Panc1 (cell line): ENCODE measurements at places on chromosomes 3 and 15. TPM values are rescaled to one million over a fixed set of nuclear protein-coding genes. Genes with fewer than 3 reads are reported as not detected.

DNA sequence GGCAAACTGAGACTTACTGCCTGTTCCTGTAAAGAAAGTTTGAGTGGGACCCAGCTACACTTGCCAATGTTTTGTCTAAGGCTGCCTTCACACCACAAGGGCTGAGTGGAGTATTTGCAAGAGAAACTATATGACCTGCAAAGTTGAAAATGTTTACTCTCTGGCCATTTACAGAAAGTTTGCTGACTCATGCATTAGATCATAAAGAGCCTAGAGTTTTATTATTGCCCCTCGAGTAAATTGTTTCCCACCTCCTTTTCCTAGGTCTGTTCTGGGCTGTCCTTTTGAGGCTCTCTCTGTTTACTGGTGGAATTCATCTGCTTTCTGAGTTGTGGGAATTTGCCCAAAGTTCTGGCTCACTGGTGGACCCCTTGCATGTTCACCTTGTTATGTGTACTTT lies 6.7 kb upstream of the PROK2 start:
- no peak for DNase-seq

DNA sequence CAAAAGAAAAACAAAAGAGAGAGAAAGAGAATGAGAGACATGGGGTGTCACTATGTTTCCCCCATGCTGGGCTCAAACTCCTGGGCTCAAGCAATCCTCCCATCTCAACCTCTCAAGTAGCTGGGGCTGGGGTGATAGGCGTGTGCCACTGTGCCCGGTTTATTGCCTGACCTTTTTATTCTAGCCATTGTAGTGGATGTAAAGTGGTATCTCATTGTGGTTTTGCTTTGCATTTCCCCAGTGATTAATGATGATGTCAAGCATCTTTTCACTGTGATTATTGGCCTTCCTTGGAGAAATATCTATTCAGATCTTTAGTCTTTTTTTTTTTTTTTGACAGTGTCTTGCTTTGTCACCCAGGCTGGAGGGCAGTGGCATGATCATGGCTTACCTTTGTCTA lies 37.7 kb upstream of the GK5 start:
- no peak for DNase-seq

- DNase-seq: no peak
Observed at GRCh38 chr3:170201527-170201926, 20.0 kb upstream of the PHC3 start.

- no peak for DNase-seq
Observed at GRCh38 chr15:50210462-50211157, 28.6 kb downstream of the SLC27A2 start.

GRCh38 chr3:30400926-30401325 lies 205.5 kb upstream of the TGFBR2 start:
- no peak for DNase-seq

DNA sequence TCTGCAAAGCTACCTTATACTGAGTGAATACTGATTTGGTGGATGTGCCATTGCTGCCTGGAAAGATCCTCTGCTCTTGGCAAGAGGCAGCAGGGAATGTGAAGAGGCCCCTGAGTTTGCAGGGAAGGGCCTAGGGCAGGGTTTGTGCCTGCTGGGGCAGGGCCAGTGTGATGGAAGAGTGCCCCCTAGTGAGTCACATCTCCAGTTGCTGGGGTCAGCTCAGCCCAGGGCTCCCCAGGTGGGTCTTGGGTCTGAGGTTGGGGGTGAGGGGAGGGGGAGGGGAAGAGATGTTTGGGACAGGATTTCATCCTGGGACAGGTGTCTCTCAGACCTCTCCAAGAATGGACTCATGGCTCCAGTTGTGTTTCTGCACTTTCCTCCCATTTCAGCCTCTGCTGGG lies 4.1 kb upstream of the AMOTL2 start:
- no peak for DNase-seq

DNA sequence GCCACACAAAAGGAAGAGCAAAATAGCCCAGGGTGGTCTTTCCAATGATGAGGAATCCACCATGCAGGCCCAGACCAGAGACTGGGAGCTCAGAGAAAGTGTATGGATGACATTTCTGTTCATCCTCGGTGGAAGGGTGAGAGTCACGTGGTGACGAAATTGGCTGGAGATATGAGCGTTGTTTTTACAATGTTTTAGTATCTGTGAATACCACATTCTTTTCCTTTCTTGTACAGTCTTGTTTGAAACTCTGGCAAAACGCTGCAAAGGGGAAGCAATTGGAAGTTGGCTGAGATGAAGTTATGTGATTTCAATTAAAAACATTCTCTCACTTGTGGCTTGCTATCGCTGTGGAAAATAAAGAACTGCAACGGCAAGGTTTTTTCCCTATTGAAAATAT lies 137.5 kb downstream of the MAGI1 start:
- DNase-seq: no peak

- DNase-seq: no peak
Observed at GRCh38 chr3:113730550-113730949, 15.5 kb downstream of the NAA50 start.

- no peak for DNase-seq
Observed at GRCh38 chr3:119258915-119259314, 18.2 kb upstream of the B4GALT4 start.

DNA sequence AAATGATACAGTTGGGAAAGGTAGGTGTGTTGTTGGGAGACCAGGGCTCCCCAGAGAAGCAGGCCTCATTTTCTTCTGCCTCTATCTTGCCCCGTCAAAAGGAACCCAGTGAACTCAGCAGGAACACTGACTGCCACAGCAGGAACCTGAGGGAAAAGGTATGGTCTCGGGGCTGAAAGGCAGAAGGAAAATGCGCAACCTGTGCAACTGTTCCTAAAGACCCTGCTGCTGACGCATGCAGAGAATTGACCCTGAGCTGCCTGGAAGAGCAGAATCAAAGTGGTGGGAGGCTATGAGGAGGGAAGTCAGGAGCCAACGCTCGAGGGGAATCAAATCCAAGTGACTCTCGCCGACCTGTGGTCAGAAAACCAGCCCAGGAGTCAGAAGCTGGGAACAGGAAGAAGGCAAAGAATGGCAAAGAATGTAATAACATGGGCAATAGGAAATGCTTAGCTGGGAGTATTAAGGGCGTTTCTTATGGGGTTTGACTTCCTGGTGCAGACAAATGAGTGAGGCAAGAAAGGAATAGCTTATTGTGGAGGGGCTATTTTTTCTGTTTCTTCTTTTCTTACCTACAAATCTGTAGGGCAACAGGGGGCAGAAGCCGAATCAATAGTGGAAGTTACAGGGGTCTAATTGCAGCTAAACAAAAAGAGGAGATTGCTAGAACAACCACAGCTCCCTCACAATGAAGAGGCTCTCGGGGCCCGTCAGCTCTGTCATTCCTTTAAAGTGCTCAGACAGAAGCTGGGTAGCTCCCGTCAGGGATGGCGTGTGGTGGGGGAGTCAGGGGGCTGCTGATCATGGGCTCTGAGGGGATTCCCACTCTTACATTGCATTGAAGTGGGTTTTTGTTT lies 65.4 kb upstream of the DLG1 start:
- DNase-seq: no peak

- DNase-seq: no peak
Observed at GRCh38 chr3:21954709-21955108, 203.7 kb upstream of the ZNF385D start.

- DNase-seq: no peak
Observed at GRCh38 chr15:43868406-43868805, 41.6 kb downstream of the WDR76 start.

- no peak for DNase-seq
Observed at GRCh38 chr15:88859550-88859949, 35.8 kb downstream of the HAPLN3 start.

DNA sequence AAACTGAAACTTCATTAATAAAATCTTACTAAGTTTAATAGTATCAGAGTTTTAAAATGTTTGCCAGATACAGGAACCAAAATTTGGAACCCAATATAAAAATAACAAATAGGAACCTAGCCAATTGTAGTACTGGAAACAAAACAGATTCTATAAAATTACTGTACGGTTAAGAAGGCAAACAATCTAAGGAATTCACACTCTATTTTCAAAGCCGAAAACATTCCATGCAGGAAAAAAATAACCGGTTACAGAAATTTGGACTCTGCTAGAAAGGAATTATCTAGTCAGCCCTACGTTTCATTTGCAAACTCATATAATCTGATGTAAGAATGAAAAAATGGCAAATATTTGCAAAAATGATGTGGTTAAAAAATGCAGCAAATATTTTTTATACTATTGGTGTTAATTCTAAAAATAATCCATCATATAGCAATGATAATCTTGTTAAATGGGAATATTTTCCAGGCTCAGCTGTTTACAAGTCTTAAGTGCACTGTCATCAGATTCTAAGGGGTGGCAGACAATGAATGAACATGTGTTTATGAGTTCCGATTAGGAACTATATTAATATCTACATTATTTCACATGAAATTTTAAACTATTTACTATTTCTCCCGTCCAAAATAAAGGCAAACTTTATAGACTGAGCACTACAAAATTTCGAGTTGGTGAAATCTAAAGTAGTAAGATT lies 58.1 kb downstream of the DCBLD2 start:
- DNase-seq: no peak

- no peak for DNase-seq
Observed at GRCh38 chr3:115357456-115357855, 210.4 kb upstream of the ZBTB20 start.

- no peak for DNase-seq
Observed at GRCh38 chr3:56979791-56980190, 80.7 kb upstream of the SPATA12 start.

DNA sequence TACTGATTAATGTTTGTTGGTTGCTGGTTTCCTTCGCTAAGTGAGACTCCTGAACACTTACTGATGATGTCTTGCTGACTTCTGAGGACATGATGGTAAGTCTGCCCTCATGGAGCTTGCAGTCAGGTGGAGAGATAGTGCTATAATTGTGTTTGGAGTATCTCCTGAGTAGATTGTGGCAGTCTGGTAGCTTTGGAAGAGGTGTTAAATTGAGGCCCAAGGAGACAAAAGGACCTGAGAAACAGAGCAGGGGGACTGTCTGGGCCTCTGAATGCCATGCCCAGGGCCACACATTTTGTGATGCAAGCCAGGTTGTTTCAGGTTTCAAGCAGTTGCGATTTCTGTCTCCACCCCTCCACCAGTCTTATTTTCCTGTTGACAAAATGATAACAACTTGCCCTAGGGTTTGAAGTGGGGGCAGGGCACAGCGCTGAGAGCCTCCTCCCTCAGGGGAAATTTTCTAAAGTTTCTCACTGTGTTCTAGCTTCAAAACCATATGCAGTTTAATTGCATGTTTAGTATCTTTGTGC lies 16.7 kb downstream of the SMAD3 start:
- no peak for DNase-seq

DNA sequence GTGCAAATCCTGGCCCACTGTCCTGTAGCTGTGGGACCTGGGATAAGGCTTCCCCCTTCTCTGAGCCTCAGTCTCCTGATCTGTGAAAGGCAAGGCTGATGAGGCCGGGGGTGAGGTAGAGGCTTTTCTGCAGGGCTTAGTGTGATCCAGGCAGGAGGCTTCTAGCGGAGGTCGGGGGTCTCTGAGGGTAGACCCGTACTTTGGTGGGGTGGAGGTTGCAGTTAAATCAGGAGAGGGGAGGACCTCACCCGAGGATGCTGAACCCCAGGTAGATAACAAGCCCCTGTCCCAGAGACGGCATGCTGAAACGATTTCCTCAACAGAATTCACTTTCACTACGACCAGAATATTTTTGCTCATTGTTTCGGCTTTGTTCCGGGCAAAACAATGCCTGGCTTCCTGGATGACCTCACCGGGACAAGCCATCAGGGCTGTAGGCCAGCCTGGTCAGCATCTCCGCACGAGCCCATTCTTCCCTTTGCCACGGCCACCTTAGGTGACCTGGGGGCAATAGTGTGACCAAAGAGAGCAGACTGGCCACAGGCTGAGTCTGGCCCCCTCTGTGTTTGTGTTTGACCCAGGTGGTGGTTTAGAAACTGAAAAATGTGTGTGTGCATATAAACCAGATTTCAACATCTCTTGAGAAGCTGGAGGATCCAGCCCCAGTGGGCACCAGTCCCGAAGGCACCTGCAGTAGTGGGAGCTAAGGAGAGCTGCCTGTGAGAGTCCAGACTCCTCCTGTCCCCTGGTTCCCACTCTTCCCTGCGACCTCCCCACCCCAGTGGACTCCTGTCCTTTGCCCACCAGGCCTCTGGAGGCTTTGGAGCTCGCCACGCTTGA lies 33.0 kb downstream of the SLC6A6 start:
- DNase-seq: no peak

- no peak for DNase-seq
Observed at GRCh38 chr3:8312685-8313084, 188.9 kb upstream of the LMCD1 start.

DNA sequence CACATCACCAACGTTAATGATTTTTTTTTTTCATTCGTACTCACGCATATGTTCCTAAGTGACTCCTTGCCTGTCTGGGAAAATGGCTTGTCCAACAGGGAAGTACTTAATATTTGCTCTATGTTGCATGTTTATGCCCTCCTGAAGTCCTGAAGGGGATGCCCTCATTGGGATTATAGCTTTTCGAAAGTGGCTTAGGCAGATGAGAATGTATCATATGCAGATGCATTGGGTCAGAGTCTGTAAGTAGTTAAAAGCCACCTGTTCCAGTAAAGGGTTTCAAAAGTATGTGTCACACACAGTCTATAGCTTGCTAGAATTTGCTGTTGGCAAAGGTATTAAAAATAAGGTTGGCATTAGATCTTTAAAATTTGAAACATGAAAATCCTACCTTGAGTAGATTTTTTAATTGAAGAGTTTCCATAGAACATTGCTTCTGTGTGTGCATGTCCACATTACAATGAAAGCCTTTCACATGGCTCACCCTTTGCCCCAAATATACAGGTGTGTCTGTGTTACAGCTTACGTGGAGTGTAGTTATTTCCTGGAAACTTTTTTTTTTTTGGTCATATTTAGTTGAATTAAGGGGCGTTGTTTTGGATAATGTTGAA lies 2.1 kb downstream of the ABHD17C start:
- no peak for DNase-seq

DNA sequence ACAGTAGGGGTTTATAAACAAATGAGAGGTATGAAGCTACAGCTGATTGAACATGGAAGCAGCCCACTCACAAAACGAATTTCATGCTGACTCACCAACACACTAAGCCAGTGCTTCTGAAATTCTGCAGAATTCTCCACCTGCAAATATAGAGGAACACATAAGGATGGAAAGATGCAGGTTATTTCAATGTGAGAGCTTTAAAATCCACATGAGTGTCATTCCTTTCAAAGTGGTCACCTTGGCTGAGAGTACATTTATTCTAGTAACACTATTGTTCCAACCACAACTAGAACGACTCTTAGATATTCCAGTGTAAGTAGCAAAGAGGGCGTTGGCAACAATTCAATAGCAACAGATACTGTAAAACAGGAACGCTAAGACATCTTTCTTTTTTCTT lies 189.9 kb upstream of the TSC22D2 start:
- no peak for DNase-seq

The TM4SF1 gene
- 1,063 TPM for total RNA-seq

The VWA5B2 gene
- 0.28 TPM for total RNA-seq

The SLC28A1 gene
- not detected for total RNA-seq

The CD86 gene
- total RNA-seq: not detected

The DNAH12 gene
- total RNA-seq: 0.21 TPM

The GLDN gene
- total RNA-seq: 0.57 TPM

The GABRR3 gene
- total RNA-seq: not detected

The APEH gene
- 131 TPM for total RNA-seq

The SIDT1 gene
- total RNA-seq: not detected

The DYNC1LI1 gene
- 30.5 TPM for total RNA-seq

The STRA6 gene
- 1.1 TPM for total RNA-seq

The CEP19 gene
- total RNA-seq: 7.1 TPM

The BTLA gene
- total RNA-seq: not detected
